Fibroblast of skin of right biceps (primary cell): ENCODE measurements at places on chromosomes 5 and 9.
A peak's percentile ranks its signal among the peaks of the same experiment; 100 is the strongest.

- DNase-seq = no peak
Measured at GRCh38 chr5:36561601-36562000, 44.8 kb upstream of the SLC1A3 start.

- peak; percentile 71 for DNase-seq
Measured at GRCh38 chr5:139593716-139594319, 32.7 kb downstream of the UBE2D2 start.

DNA sequence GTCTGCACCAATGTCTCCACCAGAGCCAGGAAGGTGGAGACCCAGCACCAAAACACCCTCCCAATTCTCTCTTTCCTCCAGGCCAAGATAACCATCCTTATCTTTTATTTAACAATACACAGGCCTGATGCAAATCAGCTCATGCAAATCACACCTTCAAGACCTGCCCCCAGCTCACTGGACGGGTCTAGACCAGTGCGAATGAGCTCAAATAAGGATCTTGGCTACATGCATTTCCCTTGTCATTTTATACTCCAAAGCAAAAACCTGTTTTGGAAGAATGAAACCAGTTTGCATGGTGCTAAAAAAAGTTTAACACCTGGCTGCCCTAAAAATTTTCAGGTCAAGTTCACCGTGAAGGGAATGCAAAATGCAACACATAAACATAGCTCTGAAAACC lies 31.9 kb upstream of the DAPK1 start:
- DNase-seq = no peak

DNA sequence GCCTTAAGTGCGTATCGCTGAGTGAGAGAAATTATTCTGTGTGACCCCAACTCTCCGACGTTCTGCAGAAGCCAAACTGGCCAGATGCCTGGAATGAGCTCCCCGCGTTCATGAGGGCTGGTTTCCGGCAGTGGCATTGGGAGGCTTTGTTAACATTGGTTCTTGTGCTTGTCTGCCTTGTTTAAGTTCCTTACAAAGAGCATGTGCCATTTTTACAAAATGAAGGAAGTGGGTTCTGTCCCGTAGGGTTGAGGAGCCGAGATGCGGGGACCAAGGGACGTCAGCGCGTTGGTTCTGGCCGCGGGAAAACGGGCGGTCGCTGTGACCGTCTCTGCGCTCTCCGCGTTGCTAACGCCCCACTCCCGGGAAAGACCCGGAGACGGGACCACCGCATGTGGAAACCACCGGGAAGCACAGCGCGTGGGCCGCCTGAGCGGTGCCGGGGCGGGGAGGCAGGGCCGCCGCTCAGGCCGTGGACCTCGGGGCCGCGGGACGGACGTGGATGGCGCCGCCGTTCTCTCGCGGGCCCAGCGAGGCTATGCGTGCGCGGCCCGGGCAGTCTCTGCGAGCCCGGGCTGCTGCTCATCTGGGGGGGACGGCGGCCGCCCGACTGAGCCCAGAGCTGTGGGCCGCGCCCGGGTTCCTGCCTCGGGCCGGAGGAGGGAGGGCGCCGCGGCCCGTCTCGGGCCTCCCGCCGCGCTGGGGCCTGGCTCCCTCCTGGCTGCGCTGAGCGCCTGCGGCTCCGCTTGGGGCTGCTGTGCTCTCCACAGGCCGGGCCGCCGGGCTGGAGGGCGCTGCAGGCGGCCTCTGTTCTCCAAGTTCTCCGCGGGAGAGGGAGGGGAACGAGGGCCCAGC lies 13.4 kb downstream of the RABL6 start:
- no peak for DNase-seq

- peak; percentile 49 for DNase-seq
Measured at GRCh38 chr5:42953041-42953440, 87.1 kb downstream of the ANXA2R start.

DNA sequence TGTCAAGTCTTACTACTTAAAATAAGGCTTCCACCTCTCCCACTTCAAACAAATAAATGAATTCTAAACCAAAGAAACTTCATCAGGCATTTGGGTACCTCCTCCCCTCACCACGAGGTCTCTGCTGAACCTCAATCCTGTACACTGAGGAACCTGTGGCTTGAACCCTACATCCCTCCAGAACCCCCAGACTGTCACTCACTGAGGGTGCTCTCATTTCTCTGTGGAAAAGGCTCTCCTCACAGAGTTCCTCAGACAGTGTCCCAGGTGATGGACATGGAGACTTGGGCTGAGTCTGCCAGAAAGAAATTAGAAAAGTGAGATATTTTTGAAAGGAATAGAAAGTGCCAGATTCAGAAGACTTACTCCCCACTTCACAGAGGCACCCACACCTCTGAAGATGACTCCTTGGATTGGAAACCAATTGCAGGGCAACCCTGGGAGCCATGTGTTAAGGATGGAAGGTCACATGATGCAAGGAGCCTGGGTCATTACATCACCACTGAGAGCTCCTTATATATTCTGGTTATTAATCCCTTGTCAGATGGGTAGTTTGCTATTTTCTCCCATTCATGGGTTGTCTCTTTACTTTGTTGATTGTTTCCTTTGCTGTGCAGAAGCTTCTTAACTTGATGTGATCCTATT lies 19.8 kb downstream of the MLANA start:
- peak; percentile 20 for DNase-seq

- DNase-seq = no peak
Measured at GRCh38 chr5:110852053-110852452, 113.2 kb downstream of the SLC25A46 start.

GRCh38 chr9:122949696-122950095 lies 8.9 kb downstream of the RABGAP1 start:
- peak; percentile 15 for DNase-seq

- DNase-seq = no peak
Measured at GRCh38 chr5:179271428-179271734, 73.9 kb downstream of the ADAMTS2 start.

GRCh38 chr9:115952430-115953292 lies 200.9 kb upstream of the PAPPA start:
- DNase-seq = peak; percentile 58

DNA sequence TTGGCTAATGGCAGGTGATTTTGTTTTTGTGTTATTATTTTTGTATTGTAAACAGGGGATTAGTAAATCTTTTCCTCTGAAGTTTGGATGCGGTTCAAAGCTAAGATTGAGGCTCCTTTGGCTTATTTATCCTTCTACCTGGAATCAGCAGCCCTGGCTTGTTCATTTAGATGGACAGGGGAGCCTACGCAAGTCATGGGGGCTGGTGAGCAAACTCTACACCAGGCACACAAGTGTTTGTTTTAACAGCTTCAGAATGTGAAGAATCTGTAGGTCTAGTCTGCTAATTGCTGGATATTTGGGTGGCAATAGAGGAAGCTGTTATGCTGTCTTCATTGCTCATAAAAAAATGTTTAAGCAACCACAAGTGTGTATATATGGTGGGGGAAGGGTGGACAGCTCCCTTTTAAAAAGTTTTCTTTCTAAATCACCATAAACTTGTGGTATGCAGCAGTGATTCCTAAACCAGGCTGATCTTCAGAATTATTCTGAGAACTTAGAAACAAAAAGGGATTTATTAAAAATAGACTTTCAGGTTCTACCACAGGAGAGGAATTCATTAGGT lies 20.7 kb downstream of the ZNF462 start:
- peak; percentile 80 for DNase-seq

DNA sequence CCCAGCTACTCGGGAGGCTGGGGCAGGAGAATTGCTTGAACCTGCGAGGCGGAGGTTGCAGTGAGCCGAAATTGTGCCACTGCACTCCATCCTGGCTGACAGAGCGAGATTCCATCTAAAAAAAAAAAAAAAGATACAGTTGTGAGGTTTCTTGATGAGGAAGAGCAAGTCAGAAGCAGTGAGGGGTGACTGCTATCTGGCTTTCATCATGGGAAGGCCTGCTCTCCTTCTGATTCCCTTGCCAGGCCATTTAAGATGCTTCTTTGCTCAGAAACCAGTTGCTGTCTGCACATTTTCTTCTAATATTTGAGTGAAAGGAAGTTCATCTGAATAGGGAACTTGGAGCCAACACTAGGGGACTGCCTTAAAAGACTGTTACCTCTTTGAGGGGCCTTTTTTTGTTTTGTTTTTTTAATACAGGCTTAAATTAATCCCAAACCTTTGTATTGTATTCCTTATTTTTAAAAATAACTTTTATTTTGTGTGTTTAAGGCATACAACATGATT lies 201.9 kb downstream of the ARHGAP26 start:
- DNase-seq = no peak

DNA sequence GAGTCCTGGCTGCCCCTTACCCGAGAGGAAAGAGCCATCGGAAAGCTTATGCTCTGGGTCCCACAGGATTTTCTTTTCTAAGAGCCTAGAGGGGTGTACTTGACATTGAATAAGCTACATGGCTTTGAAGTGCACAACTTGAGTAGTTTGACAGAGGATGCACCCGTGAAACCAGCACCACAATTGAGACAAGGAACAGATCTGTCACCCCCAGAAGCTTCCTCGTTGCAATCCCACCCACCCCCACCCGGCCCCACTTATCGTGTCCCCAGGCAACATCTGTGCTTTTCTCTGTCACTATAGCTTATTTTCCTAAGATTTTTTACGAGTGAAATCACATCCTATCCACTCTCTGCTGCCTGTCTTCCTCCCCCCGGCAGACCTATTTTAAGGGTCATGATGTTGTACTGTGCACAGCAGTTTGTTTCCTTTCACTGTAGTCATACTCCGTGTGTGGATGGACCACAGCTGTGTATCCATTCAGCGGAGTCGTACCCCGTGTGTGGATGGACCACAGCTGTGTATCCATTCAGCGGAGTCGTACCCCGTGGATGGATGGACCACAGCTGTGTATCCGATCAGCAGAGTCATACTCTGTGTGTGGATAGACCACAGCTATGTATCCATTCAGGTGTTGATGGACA lies 8.8 kb upstream of the FCN2 start:
- DNase-seq = no peak

DNA sequence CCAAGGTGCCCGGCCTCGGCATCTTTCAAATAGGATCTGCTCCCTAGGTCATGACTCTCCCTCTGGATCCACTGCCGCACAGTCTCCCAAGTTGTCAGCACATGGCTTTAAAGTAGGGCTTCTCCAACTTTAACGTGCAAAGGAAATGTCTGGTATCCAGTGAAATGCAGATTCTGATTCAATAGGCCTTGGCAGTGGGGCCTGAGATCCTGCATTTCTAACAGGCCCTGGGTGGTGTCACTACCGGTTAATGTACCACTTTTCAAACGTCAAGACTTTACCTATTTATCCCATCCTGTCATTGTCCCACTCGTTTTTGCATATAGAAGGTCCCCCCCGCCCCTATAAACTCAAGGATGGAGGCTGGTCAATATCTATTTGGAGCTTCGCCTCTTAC lies 137.6 kb upstream of the ZNF618 start:
- DNase-seq = no peak

GRCh38 chr9:1535051-1535450 lies 480.1 kb upstream of the SMARCA2 start:
- no peak for DNase-seq

GRCh38 chr9:121906074-121906870 lies 186.8 kb downstream of the TTLL11 start:
- DNase-seq = peak; percentile 47

- DNase-seq = no peak
Measured at GRCh38 chr5:104084896-104085295, 522.3 kb upstream of the NUDT12 start.
